ENCODE measurements at places on chromosomes 7 and 10. TPM values are rescaled to one million over a fixed set of nuclear protein-coding genes. Genes with fewer than 3 reads are reported as not detected.

DNA sequence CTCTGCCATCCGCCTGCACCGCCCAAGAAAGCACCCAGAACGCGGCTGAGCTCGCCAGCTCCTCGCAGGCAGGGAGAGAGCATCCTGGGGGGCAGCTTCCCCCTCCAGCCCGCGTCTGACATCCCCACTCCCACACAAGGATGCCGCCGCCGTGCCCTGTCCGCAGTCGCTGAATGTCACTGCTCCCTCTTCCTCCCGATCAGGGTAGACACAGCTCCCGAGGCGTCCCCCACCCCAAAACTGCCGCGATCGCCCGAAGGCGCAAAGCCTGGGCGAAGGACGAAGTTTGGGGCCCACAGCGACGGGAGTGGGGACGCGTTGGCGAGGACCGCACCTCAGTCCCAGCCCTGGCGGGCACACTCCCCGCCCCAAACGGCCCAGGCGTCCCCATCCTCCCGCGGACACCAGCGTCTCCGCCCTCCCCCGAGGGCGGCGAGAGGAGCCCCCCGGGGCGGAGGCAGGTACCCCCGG, 1.5 kb upstream of the KAT6B start:
- no peaks in the 10 kb centered on the region for H3K27me3 ChIP-seq
- H3K4me1 ChIP-seq, result peaks cover 9% of the 10 kb centered on the region
- H3K4me3 ChIP-seq, result peak overlapping the region; percentile 96
- H3K36me3 ChIP-seq, result no peaks in the 10 kb centered on the region

DNA sequence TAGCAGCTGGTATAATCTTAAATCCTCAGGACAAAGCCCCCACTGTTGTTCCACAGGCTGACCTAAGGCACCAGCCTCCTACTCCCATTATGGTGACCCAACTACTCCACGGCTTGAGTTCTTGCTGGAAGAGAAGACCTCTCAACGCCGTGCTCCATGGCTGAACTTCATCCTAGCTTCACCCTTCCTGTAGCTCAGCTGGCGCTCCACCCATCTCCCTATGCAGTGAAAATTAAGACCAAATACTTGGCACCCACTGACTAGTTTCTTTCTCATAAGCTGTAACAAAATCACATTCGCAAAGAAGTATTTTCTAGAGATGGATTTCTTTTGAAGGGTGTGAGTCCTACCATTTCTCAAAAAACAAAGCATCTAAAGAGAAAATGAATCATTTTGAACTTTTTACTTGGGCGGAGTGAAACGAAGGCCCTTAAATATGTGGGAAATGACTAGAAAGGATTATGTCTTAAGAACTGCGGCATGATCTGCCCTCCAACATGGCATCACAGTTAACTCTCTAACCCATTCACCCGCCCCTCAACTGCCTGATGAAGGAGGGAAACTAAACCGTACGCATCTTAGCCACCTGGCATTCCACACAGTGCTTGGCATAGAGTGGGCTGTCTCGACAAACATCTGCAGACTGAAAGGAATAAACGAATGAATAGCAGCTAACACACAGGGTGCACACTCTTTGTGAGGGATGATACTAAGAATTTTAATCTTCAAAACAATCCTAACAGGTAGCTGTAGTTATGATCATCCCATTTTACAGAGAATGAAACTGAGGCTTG, 32.7 kb downstream of the GFRA1 start:
- peak; percentile 50 for DNase-seq
- H3K27me3 ChIP-seq, result no peaks in the 10 kb centered on the region
- peak overlapping the region; percentile 38 for H3K27ac ChIP-seq
- H3K36me3 ChIP-seq, result no peaks in the 10 kb centered on the region
- peaks cover 26% of the 10 kb centered on the region for H3K4me1 ChIP-seq

- no peak overlapping the region for H3K4me3 ChIP-seq
- no peak for DNase-seq
- H3K4me1 ChIP-seq, result no peaks in the 10 kb centered on the region
- no peaks in the 10 kb centered on the region for H3K27me3 ChIP-seq
- no peaks in the 10 kb centered on the region for H3K36me3 ChIP-seq
These were observed 156.7 kb downstream of the CTNNA3 start for GRCh38 chr10:67539312-67539711.

The TRIM50 gene
- not detected for total RNA-seq

DNA sequence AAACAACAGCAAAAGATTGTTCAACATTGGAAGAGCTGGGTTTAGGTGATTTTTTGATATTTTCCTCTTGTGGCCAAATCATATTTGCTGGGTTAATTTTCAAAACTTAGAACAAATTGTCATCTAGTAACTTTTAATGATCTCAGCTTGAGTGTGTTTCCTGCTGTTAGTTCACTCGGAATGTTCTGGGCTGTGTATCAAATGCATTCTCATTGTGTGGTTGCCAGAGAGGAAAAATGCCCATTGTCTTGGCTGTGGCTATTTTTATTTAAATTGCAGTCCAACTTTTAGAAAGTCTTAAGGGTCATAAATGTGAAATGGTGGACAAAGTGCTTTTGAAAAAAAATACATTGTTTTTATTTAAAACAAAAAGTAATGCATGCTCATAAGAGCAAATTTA, 542.0 kb downstream of the TNS3 start:
- H3K27ac ChIP-seq, result no peak overlapping the region
- peaks cover 3% of the 10 kb centered on the region for H3K4me1 ChIP-seq
- H3K27me3 ChIP-seq, result no peaks in the 10 kb centered on the region
- DNase-seq, result no peak

DNA sequence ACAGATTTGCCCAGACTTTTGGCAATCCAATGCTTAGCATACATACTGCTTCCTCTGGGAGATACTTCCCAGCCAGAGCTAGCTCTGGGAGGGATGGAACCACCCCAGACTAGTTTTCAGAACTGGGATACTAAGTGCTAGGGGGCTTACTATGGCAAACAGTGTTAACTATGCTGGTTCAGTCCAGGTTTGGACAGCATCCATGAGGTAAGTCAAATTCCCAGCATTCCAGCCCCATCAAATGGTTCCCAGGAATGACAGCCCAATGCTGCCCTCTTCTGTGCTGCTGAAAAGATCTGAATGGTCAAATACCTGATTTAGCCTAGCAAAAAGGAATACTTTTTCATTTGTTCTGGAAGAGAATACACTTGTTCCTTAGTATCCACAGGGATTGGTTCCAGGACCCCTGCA, 141.7 kb upstream of the CCDC6 start:
- H3K4me1 ChIP-seq, result no peaks in the 10 kb centered on the region
- no peak overlapping the region for H3K4me3 ChIP-seq
- DNase-seq, result peak; percentile 9
- H3K27me3 ChIP-seq, result no peaks in the 10 kb centered on the region
- H3K27ac ChIP-seq, result no peak overlapping the region
- H3K36me3 ChIP-seq, result no peaks in the 10 kb centered on the region

GRCh38 chr10:132431537-132432175, 34.7 kb downstream of the PWWP2B start:
- DNase-seq, result no peak
- H3K4me1 ChIP-seq, result no peaks in the 10 kb centered on the region
- H3K27me3 ChIP-seq, result no peaks in the 10 kb centered on the region
- H3K4me3 ChIP-seq, result no peak overlapping the region
- no peaks in the 10 kb centered on the region for H3K36me3 ChIP-seq
- no peak overlapping the region for H3K27ac ChIP-seq

- no peak for DNase-seq
- H3K27me3 ChIP-seq, result no peaks in the 10 kb centered on the region
- H3K36me3 ChIP-seq, result no peaks in the 10 kb centered on the region
- no peak overlapping the region for H3K4me3 ChIP-seq
- H3K4me1 ChIP-seq, result 0 out of 2 replicates have a peak, but pooled peaks cover 3% of the 10 kb centered on the region
These were observed 2.1 kb upstream of the CREM start for GRCh38 chr10:35124540-35124939.

DNA sequence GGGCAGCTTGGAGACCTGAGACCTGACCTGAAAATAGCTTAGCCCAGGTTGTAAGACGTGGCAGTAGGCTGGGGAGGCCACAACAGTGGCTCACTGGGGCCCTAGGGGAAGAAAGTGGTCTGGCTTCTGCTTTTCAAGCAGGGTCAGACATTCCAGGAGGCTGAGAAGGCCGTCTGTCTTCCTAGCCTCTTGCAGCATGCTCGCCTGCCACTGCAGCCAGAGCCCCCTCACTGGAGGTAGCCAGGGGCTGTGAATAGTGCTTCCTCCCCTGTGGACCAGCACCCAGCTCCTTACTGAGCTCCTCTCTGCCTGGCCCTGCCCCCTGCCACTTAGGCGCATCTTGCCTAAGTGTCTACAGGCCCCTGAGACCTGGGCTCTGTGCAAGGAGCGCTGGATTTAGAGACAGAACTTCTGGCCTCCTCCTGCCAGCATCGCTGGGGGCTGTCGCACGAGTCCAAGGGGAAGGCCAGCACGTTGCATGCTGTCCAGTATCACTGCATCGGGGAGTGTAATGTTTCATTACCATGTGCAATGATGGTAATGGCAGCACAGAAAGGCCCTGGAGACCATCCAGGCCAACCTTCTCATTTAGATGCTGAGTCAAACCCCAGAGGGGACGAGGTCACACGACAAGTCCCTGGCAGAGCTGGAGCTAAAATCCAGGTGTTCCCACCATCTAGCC, 12.7 kb downstream of the ZMIZ1 start:
- no peaks in the 10 kb centered on the region for H3K36me3 ChIP-seq
- peaks cover 28% of the 10 kb centered on the region for H3K4me1 ChIP-seq
- no peaks in the 10 kb centered on the region for H3K27me3 ChIP-seq
- DNase-seq, result no peak

The CALML5 gene
- not detected for total RNA-seq

DNA sequence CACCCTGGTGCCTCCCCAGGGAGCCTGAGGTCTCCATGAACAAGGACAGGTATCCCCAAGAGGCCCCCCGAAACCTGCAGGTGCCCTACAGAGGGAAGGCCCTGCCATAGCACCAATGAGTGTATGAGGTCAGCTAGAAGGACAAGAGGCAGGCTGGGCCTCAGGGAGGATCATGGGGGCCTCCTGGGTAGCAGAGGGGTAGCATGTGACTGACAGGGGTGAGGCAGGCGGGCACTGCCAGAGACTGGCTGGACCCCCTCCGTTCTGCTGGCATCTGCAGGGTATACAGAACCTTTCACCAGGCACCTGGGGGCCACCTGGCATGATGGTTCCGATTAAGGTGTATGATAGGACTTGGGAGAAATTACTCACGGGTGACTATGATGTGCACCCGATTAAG, 79.2 kb upstream of the KCTD7 start:
- peaks cover 39% of the 10 kb centered on the region for H3K36me3 ChIP-seq
- H3K27me3 ChIP-seq, result no peaks in the 10 kb centered on the region
- no peaks in the 10 kb centered on the region for H3K4me1 ChIP-seq
- no peak overlapping the region for H3K4me3 ChIP-seq
- H3K27ac ChIP-seq, result no peak overlapping the region
- no peak for DNase-seq

DNA sequence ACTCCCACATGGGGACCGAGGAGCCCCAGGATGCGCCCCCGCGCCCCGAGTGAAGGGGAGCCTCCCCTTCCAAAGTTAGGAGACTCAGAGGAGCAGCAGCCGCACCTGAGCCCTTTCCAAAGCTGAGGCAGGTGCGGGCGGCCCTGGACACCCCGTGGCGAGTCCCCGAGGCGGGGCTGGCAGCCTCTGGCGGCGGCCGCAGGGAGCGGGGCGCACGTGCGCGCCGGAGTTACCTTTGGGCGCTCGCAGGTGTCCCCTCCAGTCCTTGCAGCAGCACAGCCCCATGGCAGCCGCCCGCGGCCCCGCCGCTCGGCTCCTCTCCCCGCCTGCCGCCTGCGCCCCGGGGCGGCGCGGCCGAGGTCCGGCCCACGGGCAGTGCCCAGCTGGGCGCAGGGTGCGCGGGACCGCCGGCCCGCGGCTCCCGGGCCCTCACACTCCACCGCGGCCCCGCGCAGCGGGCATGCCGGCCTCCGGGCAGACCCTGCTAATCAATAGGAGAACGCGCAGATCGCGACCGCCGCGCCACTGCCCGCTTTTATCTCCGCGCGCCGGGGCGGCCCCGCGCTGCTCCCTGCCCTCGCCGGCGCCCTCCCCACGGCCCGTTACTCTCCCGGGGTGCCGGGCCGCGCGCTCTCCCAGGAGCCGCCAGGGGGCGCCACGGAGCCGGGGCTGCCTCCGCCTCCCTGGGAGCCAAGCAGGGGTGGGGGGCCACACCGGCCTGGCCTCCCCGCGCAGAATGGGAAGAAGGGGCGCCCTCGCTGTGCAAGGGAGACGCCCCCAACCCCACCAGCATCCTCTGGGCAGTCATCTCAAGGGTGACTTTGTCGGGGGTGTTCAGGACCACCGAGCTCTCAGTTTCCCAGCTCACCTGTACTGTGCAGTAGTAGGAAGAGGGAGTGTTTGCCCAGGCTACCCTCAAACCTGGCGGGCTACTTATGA, 80.8 kb downstream of the ARHGAP22 start:
- no peaks in the 10 kb centered on the region for H3K27me3 ChIP-seq
- H3K27ac ChIP-seq, result no peak overlapping the region
- no peaks in the 10 kb centered on the region for H3K36me3 ChIP-seq
- DNase-seq, result no peak
- no peak overlapping the region for H3K4me3 ChIP-seq

The MYL10 gene
- 4.1 TPM for total RNA-seq

DNA sequence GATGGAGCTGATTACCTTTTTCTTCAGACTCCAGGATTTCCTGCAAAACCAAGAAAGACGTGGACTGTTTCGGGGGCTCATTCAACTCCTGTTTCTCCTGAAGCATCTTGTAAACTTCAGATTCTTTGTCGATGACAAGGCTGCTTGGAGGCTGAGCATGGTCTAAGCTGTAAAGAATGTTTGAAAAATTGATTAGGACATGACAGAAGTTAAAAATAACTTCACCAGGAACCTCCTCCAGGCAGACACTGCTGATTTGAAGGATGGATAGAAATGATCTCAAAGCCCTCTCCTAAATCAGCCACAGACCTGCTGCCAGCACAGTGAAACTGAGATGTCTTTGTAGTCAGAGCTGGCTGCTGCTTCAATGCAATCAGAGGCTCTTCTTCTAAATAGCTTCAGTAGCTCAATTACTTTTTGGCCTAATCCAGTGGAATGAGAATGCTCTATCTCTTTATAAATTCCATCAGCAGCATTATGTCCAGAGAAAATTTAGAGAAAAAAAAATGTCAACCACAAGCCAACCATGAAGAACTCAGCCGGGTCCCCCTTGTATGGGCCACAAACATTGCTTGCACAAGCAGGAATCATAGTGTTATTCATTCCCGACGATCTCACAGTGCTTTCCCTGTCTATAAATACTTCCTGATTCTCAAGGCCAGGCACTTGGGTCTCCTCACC, 43.5 kb downstream of the PDLIM1 start:
- DNase-seq, result no peak
- no peak overlapping the region for H3K27ac ChIP-seq
- H3K4me3 ChIP-seq, result no peak overlapping the region
- H3K36me3 ChIP-seq, result no peaks in the 10 kb centered on the region

- H3K4me1 ChIP-seq, result no peaks in the 10 kb centered on the region
- DNase-seq, result no peak
- no peaks in the 10 kb centered on the region for H3K36me3 ChIP-seq
- no peak overlapping the region for H3K27ac ChIP-seq
- no peaks in the 10 kb centered on the region for H3K27me3 ChIP-seq
These were observed 41.5 kb upstream of the PIK3CG start for GRCh38 chr7:106823631-106824030.

DNA sequence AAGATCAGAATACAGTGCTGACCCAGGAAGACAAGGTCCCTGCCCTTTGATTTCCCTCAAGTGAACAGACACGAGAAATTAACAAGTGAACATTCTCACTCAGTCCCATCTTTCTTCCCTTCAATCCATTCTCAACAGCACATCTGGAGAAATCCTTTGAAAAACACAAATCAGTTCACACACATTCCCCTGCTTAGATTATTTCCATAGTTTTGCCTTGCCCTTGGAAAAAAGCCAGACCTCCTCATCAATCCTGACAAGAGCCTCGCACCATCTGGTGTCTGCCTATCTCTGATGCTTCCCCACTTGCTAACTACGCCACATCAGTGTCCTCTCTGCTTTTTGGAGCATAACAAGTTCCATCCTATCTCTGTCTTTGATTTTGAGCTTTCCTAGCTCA, 94.4 kb upstream of the KIAA1217 start:
- peak; percentile 63 for DNase-seq
- H3K4me3 ChIP-seq, result no peak overlapping the region
- H3K36me3 ChIP-seq, result no peaks in the 10 kb centered on the region
- H3K27me3 ChIP-seq, result no peaks in the 10 kb centered on the region
- peaks cover 31% of the 10 kb centered on the region for H3K4me1 ChIP-seq

The RARRES2 gene
- total RNA-seq, result 89.7 TPM

All from SJCRH30 (cell line).